BJ (cell line): ENCODE measurements at places on chromosomes 2 and 18. TPM values are rescaled to one million over a fixed set of nuclear protein-coding genes. Genes with fewer than 3 reads are reported as not detected.

The CXCR4 gene
- polyA plus RNA-seq: 0.05 TPM in 1 of 2 replicates, not detected in the other

The FBXO15 gene
- polyA plus RNA-seq: 0.75 and 0.82 TPM in 2 replicates

The MOCOS gene
- polyA plus RNA-seq: 12.5 and 12.6 TPM in 2 replicates

The QPCT gene
- polyA plus RNA-seq: 15.9 and 18.1 TPM in 2 replicates

The PHOSPHO2 gene
- 0.40 and 1.4 TPM in 2 replicates for polyA plus RNA-seq

The ACTR2 gene
- 57.9 and 153 TPM in 2 replicates for polyA plus RNA-seq

The ZNF385B gene
- polyA plus RNA-seq: 0.12 and 0.22 TPM in 2 replicates

The INSIG2 gene
- polyA plus RNA-seq: 7.5 and 14.3 TPM in 2 replicates

The RASGRP3 gene
- polyA plus RNA-seq: 1.7 and 2.6 TPM in 2 replicates

The DNAH7 gene
- polyA plus RNA-seq: 0.15 and 0.50 TPM in 2 replicates

The RND3 gene
- 255 and 497 TPM in 2 replicates for polyA plus RNA-seq

The TGFBRAP1 gene
- 8.3 and 8.7 TPM in 2 replicates for polyA plus RNA-seq

The WIPF1 gene
- 27.1 and 34.9 TPM in 2 replicates for polyA plus RNA-seq

The NT5C1B gene
- polyA plus RNA-seq: not detected in 2 replicates
